ENCODE measurements at places on chromosomes 2 and 18. TPM values are rescaled to one million over a fixed set of nuclear protein-coding genes. Genes with fewer than 3 reads are reported as not detected.

TRMT61B gene
- 14.4 TPM for total RNA-seq

SNED1 gene
- 42.1 TPM for total RNA-seq

G6PC2 gene
- total RNA-seq: not detected

AQP12B gene
- not detected for total RNA-seq

DSG4 gene
- total RNA-seq: not detected

FAP gene
- 3.3 TPM for total RNA-seq

OTOS gene
- total RNA-seq: 4.6 TPM
